Ammon's horn (tissue), 1 donor: ENCODE measurements at places on chromosomes 5 and 9.

GRCh38 chr5:177425196-177425800 lies 1.2 kb upstream of the GRK6 start:
- no peak for DNase-seq

DNA sequence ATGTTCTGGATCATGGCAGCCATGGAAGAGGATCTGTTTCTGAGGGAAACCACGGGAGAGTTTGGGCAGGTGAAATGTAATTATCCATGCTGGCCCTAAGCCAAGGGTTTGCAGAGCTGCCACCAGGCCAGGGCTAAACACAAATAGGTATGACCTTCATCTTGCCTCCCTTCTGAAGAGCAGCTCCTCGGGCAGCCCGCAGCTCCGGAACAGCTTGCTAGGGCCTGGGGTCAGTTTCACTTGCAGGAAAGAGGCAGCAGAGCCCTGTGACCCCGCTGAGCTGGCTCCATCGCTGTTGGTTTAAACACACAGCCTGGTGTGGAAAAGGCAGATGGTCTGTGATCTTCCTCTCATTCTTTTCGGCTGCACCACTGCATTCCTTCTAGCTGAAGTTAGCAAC lies 141.4 kb downstream of the TMEM38B start:
- no peak for DNase-seq

GRCh38 chr9:134890155-134890495 lies 9.5 kb downstream of the FCN2 start:
- no peak for DNase-seq

- no peak for DNase-seq
Measured at GRCh38 chr5:158175934-158176481, 317.1 kb upstream of the CLINT1 start.

GRCh38 chr5:76213858-76214257 lies 130.7 kb downstream of the SV2C start:
- no peak for DNase-seq

GRCh38 chr5:751496-751895 lies 33.0 kb downstream of the ZDHHC11B start:
- no peak for DNase-seq

DNA sequence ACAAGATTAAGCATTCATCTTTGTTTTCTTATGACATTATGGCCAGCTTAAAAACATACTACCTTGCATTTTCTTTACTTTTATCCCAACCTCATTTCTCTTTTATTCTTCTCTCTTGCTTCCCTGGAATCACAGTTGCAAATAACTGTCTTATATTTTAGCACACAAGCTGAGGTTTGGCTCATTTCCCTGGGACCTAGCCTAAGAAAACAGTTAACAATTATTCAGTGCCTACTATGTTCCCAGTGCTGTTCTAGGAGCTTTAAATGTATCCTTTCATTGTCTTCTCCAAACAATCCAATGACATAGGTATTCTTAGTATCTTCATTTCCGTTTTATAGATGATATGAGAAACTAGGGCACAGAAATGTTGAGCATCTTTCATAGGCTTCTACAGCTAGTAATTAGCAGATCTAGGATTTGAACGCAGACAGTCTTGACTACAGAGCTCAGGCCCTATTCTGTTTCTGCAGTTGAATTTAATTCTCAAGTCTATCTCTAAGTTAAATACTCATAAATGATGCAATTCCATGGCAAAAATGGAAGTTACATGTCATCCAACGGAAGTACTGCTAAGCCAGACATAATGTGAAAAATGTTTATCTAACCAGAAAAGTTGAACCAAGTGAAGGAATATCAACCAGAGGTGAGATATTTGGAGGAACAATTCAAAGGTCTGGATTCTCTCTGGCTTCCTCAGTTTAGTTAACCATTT lies 52.3 kb upstream of the MTAP start:
- DNase-seq: no peak

DNA sequence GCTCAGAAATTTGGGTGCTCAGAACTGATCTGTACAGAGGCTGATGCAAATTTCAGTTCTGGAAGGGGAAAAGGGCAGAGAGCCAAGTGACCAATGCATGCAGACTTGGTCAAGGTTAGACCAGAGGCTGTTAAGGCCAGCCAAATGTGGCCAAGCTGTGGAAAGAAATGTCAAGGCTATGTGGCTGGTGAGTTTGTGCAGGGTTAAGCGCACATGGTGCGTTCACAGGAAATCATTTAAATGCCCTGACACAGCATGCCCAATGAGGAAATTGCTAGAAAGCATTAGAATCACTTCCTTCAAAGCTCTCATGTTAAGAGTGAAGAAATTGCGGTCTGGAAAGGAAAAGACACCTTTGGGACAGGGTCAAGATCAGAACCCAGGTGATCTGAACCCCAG lies 58.0 kb downstream of the PTPN3 start:
- peak; percentile 23 for DNase-seq

GRCh38 chr9:19446361-19446861 lies 37.6 kb downstream of the ACER2 start:
- no peak for DNase-seq

GRCh38 chr5:104265531-104266140 lies 703.0 kb upstream of the NUDT12 start:
- no peak for DNase-seq

GRCh38 chr5:160352308-160352707 lies 18.1 kb downstream of the C1QTNF2 start:
- no peak for DNase-seq

GRCh38 chr5:97049175-97049574 lies 93.2 kb downstream of the LIX1 start:
- no peak for DNase-seq

GRCh38 chr9:90640361-90640760 lies 2.3 kb downstream of the DIRAS2 start:
- no peak for DNase-seq

- DNase-seq: no peak
Measured at GRCh38 chr9:93025736-93026135, 32.8 kb upstream of the SUSD3 start.

DNA sequence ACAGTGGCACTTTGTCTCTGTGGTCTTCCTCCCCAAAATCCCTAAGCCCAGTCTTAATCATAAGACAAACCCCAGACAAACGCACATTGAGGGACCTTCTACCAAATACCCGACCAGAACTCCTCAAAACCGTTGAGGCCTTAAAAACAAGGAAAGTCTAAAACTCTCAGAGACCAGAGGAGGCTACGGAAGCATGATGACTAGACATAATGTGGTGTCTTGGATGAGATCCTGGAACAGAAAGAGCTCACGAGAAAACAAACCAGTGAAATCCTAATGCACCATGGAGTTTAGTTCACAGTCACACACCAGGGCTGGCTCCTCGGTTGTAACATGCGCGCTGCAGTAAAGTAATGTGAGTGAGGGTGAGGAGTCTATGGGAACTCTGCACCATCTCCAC lies 58.4 kb downstream of the OTULIN start:
- DNase-seq: no peak

GRCh38 chr9:92036756-92037155 lies 78.5 kb downstream of the SPTLC1 start:
- DNase-seq: no peak

DNA sequence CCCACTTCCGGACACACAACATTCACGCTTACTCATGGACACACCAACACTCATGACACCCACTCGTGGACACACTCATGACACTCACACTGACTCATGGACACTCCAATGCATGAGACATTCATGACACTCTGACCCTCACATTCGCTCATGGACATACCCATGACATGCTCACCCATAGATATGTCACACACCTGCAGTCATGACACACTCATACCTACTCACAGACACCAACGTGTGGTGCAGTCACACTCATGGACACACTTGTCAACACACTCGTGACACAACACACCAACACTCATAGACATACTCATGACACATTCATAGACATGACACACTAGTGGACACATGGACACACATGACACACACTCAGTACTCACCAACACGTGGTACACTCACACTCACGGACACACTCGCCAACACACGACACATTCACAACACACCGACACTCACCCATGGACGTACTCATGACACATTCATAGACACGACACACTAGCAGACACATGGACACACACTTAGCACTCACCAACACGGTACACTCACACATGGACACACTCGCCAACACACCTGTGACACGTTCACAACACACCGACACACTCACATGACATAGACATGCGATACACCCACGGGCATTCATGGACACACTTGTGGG lies 73.4 kb downstream of the PHF2 start:
- no peak for DNase-seq

GRCh38 chr9:126869368-126869767 lies 8.9 kb downstream of the ZBTB34 start:
- no peak for DNase-seq

GRCh38 chr5:7644723-7645122 lies 206.2 kb downstream of the CFAP90 start:
- no peak for DNase-seq

DNA sequence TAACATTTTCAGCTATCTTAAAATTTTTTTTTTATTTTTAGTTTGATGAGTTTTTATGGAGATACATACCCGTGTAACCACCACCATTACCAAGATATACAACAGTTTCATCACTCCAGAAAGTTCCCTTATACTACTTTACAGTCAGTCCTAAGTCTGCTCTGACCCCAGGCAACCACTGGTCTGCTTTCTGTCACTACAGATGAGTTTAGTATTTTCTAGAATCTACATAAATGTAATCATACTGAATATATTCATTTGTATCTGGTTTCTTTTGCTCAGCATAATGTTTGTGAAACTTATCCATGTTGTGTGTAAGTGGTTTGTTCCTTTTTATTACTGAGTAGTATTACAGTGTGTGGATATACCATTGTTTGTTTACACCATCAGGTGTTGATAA lies 127.8 kb downstream of the GAS1 start:
- DNase-seq: no peak

- DNase-seq: no peak
Measured at GRCh38 chr5:156893517-156893916, 43.4 kb downstream of the PPP1R2B start.

GRCh38 chr9:127123064-127123890 lies 842 bp upstream of the ANGPTL2 start:
- no peak for DNase-seq

GRCh38 chr9:3873818-3874217 lies 348.0 kb upstream of the RFX3 start:
- DNase-seq: no peak

DNA sequence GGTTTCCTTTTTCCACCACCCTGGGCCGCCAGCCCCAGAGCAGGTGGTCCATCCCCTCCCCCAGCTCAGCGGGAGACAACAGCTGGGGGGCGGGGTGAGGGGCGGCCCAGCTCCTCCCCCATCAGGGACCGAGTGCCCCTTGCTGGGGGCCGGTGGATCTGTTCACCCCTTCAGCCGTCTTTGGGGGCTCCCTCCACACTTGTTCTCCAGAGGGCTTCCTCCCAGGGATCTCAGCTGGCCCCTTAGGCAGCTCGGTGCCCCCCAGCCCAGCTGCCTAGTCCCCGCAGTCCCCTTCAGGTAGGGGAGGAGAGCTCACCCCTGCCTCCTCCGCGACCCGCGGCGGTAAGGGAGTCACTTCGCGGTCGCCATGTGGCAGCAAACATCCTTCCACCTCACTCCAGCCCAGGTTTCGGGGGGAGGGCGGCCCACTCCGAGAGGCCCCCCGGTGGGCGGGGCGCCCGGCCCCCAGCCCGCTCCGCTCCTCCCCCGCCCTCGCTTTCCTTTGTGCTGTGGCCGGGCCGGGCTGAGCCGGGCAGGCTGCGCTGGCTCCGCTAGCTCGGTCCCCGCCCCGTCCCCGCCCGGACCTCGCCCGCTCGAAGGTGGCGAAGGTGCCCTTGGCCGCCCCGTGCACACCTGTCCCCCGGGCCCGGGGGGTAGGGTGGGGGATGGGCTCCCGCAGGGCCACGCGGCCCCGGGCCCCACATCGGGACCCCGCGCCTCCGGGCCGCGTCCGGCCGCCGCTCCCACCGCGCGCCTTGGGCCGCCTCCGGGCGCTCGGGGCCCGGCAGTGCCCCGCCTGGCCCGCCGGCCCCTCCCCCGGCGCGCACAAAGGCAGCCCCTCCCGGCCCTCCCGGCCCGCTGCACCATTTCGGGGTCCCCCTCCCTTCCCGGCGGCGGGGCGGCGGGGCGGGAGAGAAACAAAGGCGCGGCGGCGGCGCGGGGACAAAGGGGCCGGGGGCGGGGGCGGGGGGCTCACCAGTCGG lies 683 bp downstream of the DBN1 start:
- no peak for DNase-seq

DNA sequence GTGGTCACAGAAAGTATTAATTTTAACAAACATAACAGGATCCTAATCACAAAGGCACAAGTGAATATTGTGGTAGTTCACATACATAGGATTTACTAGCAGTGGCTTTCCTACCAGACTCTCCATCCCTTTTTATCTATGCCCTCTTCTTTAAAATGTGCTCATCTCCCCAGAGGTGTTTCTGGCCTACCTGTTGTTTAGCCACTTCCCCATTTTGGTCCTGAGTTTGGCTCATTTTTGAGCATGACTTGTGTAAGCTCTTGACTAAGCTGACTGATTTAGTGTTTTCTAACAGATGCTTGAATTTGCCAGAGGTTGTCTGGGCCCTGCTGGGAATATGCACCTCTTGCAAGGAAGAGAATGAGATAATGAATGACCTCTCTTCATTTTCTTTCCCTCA lies 517.7 kb upstream of the CLINT1 start:
- DNase-seq: no peak

DNA sequence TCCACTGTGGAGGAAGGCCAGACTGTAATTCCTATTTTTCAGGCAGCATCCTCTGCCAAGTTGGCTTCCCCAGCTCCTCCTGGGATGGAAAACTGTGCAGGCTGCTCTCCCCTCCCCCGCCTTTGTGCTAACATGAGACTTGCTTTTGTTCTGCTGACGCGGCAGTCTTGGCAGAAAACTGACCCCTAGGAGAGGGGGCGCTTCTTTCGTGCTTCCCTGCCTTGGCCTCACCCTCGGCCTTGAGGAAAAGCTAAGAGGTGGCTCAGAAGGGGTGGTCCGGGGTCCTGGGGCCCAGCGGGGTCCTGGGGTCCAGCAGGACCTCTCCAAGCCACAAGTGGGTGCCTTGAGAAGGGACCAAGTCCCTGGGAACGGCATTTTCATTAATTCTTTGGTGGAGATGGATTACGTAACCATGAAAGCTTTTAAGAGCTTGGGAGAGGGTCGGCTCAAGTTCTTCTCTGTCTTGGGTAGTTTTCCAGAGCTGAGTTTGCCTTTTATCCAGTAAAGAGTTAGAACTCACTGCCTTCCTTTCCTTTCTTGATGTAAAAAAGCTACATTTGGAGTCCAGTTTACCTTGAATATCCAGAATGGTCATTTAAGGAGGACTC lies 51.0 kb downstream of the SH3PXD2B start:
- DNase-seq: peak; percentile 90

GRCh38 chr9:35605351-35606137 lies 482 bp downstream of the TESK1 start:
- no peak for DNase-seq

GRCh38 chr9:111320631-111321030 lies 9.4 kb downstream of the OR2K2 start:
- DNase-seq: no peak
